ENCODE measurements at places on chromosomes 11 and 22.
A peak's percentile ranks its signal among the peaks of the same experiment; 100 is the strongest.

- DNase-seq = no peak
Measured at GRCh38 chr11:134026655-134027343, 42.1 kb upstream of the JAM3 start.

- no peak for DNase-seq
Measured at GRCh38 chr11:129455756-129456655, 80.4 kb downstream of the BARX2 start.

DNA sequence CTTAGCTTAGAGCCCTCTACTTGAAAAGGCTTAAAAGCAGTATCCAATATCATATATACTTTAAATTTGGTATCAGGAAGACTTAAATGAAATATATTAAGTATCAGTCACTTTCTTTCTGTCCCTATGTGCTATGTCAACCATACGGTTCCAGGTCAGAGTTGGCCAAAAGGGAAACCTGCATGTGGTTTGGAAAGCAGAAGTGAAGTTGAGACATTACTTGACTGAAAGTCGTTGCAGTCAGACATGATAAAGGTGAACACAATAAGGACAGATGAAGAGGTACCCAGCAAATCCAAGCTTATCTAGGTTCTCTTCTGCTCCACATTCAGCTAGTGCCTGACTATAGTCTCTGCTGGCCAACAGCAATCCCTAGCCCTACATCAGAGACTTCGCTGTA lies 336.8 kb downstream of the KCNA4 start:
- DNase-seq = no peak

- DNase-seq = no peak
Measured at GRCh38 chr22:45688600-45689080, 17.0 kb downstream of the ATXN10 start.

DNA sequence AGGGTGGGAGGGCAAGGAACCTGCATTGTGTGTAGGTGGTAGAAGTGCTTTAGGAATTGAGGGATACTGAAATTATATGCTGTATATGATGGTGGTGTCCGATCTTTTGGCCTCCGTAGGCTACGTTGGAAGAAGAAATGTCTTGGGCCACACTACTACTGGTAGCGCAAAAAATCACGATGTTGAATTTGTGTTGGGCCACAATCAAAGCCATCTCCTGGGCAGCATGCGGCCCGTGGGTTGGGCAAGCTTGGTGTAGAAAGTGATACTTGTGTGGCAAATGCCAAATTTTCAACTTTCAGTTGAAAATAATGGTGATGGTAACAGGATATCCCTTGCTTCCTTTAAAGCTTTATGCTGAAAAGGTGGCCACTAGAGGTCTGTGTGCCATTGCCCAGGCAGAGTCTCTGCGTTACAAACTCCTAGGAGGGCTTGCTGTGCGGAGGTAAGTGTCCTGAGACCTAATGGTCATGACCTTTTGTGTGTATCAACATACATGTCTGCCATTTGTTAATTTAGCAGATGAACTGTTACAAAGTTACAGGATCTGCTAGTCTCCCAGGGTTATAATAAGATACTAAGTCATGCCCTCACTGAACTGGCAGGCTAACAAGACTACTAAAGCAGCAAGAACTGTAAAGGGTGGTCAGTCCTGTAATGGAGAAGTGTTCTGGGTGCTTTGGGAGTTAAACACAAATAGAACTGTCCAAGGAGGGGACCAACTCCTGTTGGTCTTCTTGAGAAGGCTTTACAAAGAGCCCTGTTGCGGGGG lies 2.9 kb downstream of the RPS3 start:
- DNase-seq = no peak

DNA sequence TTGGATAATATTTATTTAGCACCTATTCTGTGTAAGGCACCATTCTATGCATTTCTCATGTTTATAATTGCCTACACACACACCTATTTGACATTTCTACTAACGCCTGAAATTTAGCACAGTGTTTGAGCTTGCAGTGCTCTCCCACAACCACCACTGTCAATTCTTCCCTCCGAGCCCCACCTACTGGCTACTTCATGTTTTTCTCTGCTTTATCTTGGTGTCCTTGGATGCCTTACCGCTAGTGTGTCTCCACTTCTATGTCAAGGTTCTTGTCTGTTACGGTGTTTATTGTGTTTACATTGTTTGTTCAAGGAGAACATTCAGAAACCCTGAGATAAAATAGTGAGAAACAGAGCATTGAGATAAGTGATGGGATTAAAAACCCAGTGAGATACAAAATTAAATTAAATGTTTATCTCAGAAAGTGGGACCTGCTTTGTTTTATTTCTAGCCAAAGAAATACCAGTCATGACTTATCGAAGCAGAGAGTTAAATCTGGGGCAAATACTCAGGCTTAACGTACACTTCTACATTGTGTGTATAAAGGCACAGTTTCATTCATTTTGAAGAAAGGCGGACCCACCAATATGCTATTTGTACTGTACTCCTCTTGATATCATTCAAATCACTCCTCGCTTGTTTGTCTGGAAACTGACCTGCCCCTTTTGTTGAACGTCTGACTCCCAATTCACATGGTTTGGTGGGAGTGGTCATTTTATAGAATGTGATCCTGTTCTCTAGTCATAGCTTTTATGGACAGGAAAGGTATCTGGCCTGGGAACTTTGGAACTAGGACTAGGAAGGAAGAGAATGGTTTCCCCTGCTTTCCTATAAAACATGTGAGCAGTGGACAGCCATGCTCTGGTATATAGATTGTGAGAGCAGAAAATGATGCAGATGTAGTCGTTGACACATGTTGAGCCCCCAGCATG lies 39.2 kb upstream of the SLC36A4 start:
- no peak for DNase-seq

GRCh38 chr11:116698080-116698479 lies 74.7 kb downstream of the BUD13 start:
- DNase-seq = no peak

DNA sequence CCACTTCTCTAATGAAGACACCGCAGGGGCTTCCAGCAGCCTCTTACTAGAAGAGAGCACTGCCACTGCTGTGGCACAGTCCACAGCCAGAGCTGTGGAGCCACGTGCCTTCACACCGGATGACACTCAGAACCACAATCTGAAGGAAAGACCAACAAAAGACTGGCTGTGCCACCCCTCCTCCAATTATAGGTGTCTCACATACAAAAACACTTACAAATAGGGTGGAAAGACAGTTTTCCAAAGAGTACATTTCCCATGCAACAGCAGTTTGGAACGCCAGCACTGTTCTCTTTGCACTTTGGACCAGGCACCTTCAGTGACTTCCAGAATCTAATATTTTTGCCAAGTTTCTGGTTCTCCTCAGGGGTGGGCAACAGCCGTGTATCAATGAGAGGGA lies 38.0 kb upstream of the SLC25A1 start:
- DNase-seq = no peak

DNA sequence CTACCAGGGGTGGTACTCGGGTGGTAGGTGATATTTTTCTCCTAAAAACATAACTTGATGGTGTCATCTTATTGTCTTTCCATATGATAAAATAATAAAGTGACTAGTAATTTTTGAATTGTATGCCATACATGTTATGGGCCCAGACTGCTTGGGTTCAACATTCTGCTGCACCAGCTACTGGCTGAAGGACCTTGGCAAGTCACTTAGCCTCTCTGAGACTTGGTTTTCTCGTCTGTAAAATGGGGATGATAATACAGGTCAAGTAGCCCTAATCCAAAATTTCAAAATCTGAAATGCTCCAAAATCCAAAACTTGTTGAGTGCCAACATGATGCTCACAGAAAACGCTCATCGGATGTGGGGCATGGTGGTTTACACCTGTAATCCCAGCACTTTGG lies 35.6 kb upstream of the TFIP11 start:
- DNase-seq = no peak

- no peak for DNase-seq
Measured at GRCh38 chr11:70241709-70242108, 28.8 kb upstream of the PPFIA1 start.

DNA sequence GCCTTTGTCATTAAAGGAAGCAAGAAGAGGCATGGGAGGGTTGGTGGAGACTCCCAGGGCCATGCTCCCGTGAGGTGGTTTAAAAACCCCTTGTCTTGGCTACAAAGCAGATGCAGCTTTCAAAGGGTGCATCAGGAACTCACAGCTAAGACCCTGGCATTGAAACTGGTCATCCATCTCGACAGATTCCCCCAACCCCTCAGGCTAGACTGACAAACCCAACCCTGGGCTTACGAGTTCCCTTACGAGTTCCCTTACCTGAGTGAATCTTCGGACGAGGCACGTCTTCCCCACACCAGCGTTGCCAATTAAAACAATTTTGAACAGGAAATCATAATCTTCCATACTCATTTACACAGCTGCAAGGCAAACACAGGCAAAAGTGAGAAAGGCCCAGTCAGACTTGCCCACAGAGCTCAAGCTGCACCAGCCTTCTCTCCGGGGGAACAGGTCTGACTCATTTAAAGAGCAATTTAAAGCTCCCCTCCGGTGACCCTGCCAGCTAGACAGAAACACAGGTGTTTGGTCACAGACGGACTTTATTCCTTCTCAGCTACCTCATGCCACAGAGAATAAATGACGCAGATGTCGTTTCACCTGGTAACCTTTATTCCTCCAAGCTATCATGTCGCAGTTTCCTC lies 74.6 kb downstream of the RAB30 start:
- peak; percentile 57 for DNase-seq

DNA sequence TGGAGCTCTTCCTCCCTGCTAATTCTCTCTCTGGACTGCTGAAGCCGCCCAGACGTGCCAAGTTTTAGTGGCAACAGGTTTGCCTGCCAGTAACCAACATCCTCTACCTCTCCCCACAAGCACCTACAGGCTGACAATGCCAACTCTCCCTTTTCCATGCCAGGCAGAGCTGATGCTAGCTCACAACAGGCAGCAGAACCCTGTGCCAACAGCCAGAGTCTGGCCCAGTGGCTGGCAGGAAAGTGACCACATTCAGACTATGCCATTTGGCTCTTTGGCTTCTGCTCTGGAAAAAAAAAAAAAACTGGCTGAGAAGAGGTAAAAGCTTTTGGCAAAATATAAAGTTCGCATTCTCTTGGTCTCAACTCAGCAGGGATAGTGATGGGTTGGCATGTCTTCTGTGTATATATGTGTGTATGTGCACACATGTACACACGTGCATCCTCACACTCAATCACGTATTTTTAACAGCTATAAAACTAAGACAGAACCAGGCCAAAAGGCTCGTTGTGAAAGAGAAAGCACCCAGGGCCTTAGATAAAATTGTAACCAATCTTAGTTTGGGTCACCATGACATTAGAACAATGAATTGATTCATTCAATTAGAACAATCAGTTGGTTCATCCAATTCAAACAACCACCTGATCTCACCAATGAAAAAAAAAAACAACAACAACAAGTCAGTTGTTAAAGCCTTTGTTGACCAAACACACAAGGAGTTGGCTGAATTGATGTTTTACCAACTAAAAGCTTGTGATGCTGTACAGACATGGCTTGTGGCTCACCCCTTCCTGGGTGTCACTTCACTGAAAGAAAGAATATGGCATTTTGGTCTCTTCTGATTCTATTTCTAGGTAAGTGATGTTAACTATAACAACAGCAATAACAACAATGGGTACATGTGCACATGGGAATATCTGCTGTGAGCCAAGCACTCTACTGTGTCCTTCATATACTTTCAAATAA lies 48.6 kb downstream of the TRIM29 start:
- no peak for DNase-seq

DNA sequence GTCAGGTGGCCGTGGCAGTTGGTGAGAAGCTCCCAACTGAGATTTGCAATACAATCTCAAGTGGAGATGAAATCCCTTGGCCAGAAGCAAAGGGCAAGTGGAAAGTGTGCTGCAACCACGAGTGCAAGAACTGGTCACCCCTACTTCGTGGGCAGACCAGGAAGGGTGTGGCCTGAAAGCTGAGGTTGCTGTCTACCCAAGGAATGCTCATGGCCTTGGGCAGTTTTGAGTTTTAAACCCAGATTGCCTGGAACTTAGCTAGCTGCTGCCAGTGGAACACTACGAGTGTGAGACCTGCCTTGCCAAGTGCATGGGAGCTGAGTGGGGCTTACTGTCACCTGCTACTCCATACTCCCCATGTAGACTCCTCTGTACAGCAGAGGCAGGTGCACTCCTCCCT lies 113.3 kb upstream of the FAT3 start:
- DNase-seq = no peak

DNA sequence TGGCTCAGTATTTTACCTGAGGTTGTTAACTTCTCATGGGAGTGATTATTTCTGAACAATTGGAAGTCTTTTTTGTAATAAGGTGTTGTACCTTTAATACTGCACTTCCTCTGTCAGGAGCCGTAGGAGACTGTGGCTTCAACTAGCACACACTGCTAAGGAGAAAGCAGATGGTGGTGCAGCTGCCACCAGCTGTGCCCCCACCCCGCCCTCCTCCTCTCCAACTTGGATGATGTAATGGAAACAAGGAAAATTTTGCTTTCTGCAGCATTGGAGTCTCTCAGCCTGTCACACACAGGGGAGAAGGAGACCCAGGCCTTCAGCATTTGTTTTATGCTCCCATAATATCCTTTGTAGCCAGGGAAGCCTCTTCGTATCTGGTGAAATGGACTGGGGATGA lies 91.2 kb downstream of the TEAD1 start:
- DNase-seq = no peak

DNA sequence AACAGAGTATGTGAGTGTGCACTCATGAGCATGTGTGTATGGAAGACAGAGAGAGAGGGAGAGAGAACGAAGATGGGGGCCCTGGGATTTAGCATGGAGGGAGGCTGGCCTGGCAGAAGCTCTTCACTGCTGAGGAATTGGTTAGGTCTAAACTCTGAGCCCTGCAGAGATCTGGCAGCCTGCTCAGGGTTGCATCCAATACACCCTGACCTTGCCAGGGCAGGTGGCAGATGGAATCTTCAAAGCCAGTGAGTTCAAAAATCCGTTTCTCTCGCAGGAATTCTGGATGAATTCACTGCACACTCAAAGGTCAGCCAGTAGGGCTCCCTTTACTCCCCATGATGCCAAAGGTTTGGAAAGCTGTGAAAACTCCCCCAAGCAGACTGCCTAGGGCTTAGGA lies 61.4 kb upstream of the OLFML1 start:
- no peak for DNase-seq

DNA sequence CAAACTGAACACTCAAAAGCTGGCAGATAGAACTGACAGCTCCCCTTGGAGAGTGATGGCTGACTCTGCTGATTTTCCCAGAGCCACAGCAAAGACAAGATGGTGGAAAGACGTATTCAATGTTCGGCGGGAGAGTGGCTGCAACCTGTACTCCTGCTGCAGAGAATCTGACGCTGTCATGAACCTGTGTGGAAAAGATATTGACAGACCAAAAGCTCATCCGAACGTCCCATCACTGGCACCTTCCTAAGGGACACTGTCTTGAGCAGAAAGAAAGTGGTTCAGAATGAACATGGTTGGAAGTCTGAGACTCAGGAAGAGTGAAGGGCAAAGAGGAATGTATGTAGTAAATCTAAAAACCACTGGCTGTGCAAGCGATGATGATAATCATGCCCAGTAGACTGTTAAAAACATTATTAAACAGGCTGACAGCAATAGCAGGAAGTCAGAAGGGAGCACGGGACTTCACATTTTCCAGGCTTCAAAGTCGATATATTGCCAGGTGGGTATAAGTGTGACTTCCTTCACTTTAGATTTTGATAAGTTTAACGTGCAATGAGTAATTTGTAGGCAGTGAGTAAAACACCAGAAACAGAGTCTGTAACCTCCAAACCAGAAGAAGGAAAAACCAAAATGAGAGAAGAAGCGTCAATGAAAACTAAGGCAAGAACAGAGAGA lies 6.2 kb upstream of the IL17REL start:
- DNase-seq = peak; percentile 64

- no peak for DNase-seq
Measured at GRCh38 chr11:623999-624704, 603 bp downstream of the CDHR5 start.

- no peak for DNase-seq
Measured at GRCh38 chr11:60785806-60786361, 751 bp downstream of the MS4A10 start.

Measured in stimulated activated CD4-positive, alpha-beta T cell treated with anti-CD3 and anti-CD28 coated beads, Interleukin-1b, Interleukin-23, amount 100 ng/mL, for 48 hours (primary cell).